ENCODE measurements at places on chromosomes 6 and 20. TPM values are rescaled to one million over a fixed set of nuclear protein-coding genes. Genes with fewer than 3 reads are reported as not detected.

DNA sequence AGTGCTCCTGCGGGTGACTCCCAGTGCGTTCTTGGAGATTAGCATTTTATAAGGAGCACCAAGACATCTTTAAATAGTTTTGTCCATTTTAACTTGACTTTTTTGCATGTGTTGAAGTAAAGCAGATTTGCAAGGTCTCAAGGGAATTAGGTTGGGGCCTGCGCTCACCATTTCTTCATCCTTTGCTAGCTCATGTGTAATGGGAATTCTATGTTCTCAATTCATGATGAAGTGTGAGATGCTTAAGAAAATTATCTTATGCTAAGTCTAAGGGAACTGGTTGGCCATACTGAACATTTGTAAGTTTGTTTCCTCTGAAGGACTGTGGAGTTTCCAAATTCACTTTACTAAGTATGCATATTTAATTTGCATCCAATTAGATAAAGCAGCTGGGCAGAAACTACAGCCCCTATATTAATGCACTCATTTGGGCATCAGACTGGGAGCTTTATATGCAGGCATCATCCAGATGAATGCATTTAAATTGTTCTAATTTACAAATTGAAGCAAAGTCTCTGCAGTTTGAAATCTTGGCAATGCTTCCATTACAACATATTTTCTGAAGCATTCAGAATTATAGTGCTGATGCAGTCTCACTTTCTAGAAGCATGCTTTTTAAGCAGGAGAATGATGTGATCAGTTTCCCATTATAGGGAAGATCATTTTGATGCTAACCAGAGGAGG lies 108.3 kb upstream of the AKAP12 start:
- DNase-seq = no peak

DNA sequence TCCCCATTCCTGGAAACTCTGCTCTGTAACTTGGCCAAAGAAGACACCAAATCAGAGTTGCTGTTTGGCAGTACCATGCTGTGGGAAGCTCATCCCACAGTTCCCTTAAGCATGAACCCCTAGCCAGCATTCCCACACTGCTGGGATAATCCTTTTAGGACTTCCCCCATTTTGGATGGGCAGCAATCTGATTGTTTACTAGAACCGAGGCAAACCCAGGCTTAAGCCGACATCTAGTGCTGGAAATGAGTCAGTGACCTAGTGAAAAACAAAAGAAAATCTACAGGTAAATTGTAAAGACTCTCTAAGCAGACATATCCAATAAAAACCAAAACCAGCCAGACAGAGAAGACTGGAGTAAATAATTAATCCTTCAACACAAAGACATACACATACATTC lies 5.2 kb downstream of the DNAH8 start:
- no peak for DNase-seq

DNA sequence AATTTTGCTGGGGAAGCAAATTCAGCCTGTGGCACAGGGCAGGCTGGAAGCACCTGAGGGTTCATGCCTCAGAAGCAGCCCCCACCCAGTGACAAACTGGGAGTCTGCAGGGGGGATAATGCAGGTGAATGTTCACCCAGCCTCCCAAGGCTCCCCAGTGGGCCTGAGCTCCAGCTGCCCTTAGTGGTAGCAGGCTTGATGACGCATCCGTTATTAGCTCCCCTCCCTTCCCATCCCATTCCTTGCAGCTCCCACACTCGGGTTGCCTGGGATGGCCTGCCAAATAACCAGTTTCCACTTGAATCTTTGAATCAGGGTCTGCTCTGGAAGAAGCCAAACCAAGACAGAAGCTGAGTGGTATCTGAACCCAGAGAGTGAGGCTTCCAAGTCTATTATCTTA lies 15.8 kb downstream of the KCNK15 start:
- DNase-seq = no peak

The LY86 gene
- total RNA-seq = not detected

The DUSP15 gene
- not detected for total RNA-seq

DNA sequence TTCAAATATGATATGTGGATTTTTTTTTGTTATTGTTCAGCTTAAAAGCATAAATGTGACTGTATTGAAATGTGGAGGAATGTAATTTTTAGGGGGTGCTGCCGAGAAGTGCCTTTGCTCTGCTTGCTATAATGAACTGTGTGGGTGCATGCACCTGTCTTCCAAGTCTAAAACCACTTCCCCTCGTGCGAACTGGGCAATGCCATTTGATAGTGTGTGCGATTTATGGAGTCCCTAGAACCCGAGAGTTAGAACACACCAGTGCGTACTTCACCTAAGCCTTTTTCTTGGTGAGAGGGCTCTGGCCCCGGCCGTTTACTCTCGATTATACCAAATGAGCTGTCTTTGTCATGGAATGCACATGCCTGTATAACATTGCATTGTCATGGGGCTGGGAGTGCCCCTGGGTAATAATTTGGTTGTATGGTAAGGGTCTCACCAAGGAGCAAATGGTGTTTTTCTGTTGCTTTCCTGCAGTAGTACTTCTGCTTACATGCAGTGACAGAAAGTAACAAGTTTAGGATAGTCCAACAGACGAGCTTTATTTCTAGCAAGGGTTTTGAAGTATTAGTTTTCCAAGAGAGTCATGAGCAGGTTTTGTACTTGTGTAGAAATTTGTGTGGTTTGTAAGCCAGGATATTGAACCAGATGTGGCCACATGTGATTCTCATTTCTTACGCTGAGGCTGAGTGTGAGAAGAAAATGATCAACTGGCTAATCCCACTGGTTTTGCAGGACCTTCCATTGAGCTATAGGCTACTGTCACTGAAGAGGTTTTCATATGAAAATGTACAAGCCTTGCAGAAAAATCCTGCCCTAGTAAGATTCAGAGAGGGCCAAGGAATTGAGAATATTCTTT lies 172.4 kb downstream of the DTNBP1 start:
- DNase-seq = no peak

The EPPIN gene
- total RNA-seq = not detected

The GABBR1 gene
- not detected for total RNA-seq

DNA sequence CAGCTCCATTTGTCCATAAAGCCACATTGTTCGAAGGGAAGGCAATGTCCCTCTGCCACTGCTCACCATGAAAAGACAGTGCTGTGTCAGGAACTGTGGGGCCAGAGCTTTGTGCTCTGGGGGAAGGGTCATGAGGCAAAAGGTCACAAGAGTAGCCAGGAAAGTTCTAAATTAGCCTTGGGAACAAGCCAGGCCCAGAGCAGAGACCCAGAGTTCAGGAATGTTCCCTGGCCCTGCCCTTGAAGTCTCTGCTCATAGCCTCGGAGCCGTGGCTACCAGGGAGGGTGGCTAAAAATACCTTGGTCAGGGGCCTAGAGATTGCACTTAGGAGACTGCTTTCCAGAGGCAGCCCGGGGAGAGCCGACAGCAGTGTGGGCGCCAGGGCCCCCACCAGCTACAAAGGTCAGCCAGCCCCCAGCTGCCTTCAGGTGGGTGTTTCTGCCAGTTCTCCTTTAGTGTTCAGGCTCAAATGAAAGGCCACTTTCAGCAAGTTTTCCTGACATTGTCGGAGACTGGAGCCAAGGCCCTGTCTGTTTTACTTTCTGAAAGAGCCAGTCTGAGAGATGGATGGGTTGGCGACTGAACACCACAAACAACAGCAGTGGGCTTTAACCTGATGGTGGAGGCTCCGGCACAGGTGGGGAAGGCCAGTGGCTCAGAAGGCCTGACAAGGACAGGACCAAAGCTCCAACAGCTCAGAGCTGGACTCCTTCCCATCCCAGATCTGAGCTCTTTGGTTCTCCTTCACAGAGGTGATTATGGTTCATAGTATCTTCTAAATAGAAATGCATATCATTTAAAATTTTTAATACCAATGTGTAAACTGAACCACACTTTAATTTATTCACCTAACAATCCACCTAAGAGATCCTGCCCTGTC lies 76.2 kb downstream of the CDH26 start:
- no peak for DNase-seq

The FHL5 gene
- not detected for total RNA-seq

- DNase-seq = peak; percentile 40
Observed at GRCh38 chr6:132734694-132735236, 20.9 kb upstream of the VNN1 start.

GRCh38 chr6:56685994-56686393 lies 43.3 kb upstream of the DST start:
- DNase-seq = no peak

The FAM162B gene
- total RNA-seq = not detected

DNA sequence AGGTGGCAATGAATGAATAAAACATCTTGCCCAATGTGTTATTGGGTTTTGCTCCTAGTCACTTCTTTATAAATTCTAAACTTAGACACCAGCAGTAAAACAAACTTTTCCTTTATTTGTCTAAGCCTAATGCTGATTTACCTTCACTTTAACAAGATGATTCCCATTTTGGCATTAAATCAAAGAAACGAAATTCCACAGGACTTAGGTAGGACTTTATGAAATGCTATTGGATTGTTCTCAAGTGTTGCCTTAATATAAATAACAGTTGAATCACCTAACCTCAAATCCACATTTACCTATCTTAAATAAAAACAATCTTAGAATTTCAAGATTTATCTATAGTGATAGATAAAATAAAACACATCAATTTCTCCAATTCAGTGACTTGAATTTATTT lies 831.8 kb downstream of the EPHA7 start:
- no peak for DNase-seq

GRCh38 chr6:38172739-38173410 lies 353.3 kb downstream of the ZFAND3 start:
- no peak for DNase-seq

The KCNQ2 gene
- 0.13 TPM for total RNA-seq

DNA sequence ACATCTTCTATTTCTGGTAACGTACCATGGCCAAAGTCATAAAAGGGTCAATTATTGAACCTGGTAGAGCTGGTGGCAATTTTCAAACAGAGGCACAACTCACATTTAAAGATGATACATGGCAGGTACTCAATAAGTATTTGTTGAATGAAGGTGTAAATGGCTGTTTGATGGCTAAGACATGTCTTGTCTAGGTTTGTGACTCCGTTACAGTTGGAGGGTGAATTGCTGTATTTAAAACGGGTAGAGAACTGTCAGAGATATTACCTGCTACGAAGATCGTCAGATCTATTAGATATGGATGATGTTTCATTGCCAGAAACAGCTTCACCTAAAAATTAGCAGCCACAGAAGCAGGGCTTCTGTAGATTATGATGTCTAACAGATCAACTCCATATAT lies 601.9 kb downstream of the PRKN start:
- no peak for DNase-seq

GRCh38 chr6:2578767-2579166 lies 172.0 kb downstream of the MYLK4 start:
- no peak for DNase-seq

DNA sequence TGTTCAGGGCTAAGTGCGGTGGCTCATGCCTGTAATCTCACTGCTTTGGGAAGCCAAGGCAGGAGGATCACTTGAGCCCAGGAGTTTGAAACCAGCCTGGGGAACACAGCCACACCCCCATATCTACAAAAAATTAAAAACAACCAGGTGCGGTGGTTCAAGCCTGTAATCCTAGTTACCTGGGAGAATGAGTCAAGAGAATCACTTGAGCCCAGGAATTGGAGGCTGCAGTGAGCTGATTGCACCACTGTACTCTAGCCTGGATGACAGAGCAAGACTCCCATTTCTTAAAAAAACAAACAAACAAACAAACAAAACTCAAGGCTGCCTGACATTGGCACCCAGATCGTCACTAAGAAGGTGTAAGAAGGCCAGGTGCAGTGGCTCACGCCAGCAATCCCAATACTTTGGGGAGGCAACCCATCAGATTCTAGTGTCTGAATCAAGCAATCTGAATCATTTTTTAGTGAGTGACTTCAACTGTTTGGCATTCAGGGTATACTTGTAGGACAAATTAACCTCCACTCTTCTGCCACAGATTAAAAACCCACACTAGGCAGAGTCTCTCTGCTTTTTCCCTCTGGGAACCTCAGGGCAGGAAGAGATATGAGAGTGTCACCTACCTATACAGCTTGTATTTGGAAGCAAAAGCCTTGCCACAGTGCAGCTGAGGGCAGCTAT lies 6.1 kb downstream of the PLAGL2 start:
- no peak for DNase-seq

GRCh38 chr6:14211562-14211942 lies 94.0 kb downstream of the CD83 start:
- no peak for DNase-seq

GRCh38 chr6:129695373-129696027 lies 14.5 kb downstream of the ARHGAP18 start:
- no peak for DNase-seq

DNA sequence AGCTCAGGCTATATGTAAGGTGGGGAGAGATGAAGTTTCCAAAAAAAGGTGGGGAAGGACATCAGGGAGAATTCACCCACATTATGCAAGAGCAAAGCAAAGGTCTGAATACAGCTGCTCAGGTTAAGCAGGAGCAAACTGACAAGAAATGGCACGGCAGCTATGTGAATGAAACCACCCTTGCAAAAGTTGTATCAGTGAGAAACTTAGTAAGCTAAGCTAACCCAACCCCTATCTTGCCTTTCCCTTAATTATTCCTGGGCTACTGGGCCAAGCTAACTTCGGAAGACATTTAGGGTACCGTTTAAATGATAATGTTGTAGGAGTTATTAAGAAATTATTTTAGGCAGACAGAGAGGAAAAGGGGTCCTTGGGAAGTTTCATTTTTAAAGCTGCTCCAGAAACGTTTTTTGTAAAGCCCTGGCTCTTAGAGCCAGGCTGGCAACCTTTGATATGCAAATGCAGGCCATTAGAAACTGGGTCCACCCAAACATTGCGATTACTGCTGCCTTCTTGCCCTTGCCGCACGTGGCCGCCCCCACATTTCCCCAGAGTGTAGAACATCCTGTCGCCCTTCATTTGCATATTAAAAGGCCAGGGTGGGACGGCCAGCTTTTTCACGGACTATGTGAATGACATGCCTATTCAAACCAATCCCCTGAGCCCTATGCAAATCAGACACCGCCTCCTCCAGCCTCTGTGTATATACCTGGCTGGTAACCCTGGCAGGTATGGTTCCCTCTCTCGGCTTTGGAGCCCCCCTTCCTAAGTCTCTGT lies 60.5 kb upstream of the SAMD5 start:
- no peak for DNase-seq

GRCh38 chr6:113842165-113842564 lies 15.0 kb upstream of the MARCKS start:
- DNase-seq = no peak

The OR2H2 gene
- total RNA-seq = not detected

The CCM2L gene
- not detected for total RNA-seq

- no peak for DNase-seq
Observed at GRCh38 chr6:117561128-117561527, 41.2 kb downstream of the GOPC start.

DNA sequence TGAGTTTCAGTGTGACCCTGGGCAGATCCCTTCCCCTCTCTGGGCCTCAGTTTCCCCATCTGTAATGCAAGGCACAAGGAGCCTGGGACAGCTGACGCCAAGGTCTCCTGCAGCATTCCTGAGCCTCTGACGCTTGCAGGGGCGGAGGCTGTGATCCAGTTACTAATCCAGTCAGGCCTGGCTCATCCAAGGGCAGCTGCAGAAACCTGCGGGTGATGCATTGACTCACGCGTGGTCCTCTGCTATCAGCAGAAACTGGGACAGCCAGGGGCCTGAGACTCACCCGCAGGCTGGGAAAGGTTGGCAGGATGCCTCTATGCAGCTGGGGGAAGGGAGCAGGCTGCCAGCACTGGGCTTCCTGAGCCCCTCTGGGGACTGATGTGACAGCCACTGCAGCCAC lies 65.0 kb upstream of the SIRPA start:
- no peak for DNase-seq

Data from HT-29 (cell line).